Upper lobe of left lung (tissue), 6 donors: ENCODE measurements at places on chromosomes 5 and 9.

DNA sequence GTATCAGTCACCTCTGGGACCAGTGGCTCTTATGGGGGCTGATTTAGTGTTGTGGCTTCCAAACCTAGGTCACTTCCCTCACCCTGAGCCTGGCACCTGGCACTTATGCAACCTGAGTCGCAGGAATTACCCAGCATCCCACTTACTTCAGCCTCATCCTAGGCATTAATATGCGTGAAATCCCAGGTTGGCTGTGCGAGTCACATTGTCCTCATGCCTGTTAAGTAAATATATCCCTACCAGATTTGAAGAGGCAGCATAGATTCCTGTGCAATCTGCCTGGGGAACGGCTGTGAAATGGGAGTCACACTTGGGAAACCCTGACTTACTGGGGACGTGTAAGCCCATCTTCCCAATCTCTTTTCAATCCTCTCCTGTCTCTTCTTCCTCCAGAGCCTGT, 42.7 kb upstream of the AKNA start:
- DNase-seq, result no peak

GRCh38 chr9:109010746-109011145, 2.6 kb downstream of the CTNNAL1 start:
- DNase-seq, result no peak

DNA sequence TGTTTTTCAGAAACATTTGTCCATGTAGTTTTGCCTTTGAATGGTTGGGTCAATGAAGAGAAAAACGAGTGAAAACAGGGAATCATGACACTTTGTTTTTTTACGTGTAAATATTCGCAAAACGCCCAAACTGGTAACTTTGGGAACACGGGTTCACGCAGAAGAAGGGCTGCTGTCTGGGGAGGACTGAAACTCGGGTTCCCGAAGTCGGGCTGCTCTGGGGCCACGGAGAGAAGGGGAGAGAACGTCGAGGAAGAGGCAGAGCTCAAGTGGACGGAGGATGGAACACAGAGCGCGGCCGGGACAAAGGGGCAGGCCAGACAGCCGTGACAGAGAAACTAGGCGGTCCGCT, 478 bp upstream of the SETD9 start:
- peak; percentile 84 for DNase-seq

GRCh38 chr5:171676286-171676944, 109.2 kb upstream of the SMIM23 start:
- DNase-seq, result no peak

GRCh38 chr9:127133739-127134167, 11.3 kb upstream of the ANGPTL2 start:
- DNase-seq, result peak; percentile 50

DNA sequence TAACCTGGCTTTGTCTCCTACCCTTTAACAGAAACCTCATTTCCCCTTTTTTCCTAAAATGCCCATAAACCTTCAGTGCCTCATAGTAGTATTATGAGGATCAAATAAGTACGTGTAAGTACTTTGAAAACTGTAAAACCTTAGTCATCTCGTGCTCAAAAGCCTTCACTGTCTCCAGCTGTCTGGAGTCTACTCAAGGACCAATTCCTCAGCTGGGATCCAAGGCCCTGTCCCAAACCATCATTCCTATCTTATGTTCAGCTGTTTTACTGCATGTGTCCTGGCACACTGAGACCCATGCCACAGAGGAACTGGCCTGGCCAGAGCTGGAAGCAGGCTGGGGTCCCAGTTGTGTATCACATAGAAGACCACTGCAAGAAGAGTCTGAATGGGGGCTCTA, 15.9 kb downstream of the ADAMTSL1 start:
- DNase-seq, result no peak

DNA sequence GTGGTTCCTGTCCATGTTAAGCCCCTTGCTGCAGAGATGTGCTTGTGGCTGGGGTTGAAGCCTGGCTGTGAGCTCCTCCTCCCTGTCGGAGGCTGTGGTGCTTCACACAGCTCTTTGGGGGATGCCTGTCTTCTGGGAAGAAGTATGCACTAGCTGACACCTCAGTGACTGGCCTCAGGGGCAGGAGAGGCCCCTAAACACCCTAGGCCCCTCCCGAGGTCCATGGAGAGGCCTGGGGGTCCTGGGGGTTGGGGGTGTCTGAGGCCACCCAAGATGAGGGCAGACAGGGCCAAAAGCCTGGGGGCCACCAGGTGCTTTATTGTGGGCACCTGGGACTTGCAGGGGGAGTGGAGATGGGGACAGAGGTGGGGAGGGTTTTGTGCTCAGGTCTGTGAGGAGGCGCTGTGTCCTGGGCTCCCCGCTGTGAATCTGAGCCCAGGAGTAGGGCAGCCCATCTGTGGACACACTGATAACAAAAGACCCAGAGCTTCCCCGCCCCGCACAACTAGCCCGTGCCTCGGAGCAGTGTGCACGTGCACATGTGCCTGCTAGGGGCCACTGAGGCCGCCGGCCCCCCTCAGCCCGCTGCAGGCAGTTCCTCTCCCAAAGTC, 92.0 kb downstream of the PHF2 start:
- peak; percentile 75 for DNase-seq

GRCh38 chr5:38562444-38563210, 6.2 kb upstream of the LIFR start:
- DNase-seq, result no peak

GRCh38 chr5:35771300-35771699, 85.4 kb upstream of the IL7R start:
- DNase-seq, result no peak

DNA sequence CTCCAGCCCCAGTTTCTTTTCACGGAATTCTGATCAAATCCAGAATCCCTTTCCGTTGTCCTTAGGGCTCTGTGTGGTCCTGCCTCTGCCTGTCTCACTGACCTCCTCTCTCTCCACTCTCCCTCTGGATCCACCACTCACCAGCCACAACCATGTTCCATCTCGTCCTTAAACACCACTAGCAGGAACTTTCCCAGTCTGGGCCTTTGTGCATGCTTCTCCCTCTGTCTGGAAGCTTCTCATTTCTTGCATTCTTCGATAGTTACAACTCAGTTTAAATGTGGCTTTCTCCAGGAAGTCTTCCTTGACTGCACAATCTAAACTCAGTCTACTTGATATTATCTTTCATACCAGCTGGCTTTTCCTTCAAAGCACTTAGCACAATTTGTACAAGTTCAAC, 117.7 kb upstream of the MSX2 start:
- no peak for DNase-seq

GRCh38 chr9:16245756-16246440, 624.6 kb downstream of the BNC2 start:
- DNase-seq, result no peak

GRCh38 chr9:136606687-136607333, 55.9 kb upstream of the EGFL7 start:
- DNase-seq, result peak; percentile 73

DNA sequence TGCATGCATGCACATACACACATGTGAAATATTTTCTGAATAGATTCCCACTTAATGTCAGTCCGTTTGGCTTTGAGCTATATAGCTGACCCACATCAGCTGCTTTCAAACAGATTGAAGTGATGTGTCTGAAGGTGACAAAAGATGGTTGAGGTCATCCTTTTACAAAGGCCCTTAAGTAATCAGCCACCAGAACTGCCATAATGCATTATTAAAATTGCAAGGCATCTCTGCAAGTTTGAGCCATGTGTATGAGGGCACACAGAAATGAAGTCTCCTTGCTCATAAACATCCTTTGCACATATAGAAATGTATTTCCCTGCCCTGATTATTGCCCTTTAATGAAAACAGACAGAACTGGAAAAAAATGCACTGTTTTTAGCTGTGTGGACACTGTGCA, 1043.0 kb upstream of the C9orf72 start:
- no peak for DNase-seq

DNA sequence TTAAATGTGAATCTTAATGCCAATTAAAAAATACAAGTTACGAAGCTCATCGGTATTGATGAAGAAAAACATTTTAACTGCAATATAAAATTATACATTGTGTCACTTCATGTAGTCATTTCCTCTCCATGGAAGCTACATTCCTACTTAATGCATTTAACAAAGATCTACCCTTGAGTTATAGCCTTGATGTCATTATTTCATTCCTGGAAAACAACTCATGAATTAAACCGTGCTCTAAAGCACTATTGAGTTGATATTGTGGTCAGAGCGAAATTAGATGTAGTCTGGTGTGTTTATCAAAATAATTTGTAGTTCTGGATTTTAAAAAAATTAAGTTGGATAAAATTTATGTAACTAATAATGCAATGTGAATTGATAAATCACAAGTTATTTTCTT, 11.1 kb downstream of the C5orf47 start:
- DNase-seq, result no peak

GRCh38 chr5:878125-878524, 14.5 kb downstream of the BRD9 start:
- no peak for DNase-seq

DNA sequence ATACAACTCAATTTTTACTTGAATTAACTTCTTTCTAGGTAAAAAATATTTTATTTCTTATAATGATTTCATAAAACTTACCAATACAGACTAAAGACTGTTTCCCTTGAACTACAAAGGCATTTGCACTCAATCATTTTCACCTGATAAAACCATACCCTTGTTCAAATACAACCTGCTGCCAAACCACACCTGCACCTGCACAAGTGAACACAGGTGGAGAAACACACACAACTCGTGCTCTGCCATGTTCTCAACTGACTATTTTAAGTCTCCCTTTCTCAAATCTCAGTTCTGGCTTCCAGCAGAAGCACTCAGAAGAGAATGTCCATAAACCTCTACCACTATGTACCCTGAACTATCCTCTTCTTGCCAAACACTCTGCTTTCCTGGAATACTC, 1892.1 kb downstream of the MAT2B start:
- DNase-seq, result no peak

- no peak for DNase-seq
These were observed 339.3 kb downstream of the SLIT3 start for GRCh38 chr5:168961681-168962080.
